ENCODE measurements at places on chromosomes 11 and 22.

GRCh38 chr11:86444981-86445380, 70.3 kb downstream of the CCDC81 start:
- no peak for DNase-seq

DNA sequence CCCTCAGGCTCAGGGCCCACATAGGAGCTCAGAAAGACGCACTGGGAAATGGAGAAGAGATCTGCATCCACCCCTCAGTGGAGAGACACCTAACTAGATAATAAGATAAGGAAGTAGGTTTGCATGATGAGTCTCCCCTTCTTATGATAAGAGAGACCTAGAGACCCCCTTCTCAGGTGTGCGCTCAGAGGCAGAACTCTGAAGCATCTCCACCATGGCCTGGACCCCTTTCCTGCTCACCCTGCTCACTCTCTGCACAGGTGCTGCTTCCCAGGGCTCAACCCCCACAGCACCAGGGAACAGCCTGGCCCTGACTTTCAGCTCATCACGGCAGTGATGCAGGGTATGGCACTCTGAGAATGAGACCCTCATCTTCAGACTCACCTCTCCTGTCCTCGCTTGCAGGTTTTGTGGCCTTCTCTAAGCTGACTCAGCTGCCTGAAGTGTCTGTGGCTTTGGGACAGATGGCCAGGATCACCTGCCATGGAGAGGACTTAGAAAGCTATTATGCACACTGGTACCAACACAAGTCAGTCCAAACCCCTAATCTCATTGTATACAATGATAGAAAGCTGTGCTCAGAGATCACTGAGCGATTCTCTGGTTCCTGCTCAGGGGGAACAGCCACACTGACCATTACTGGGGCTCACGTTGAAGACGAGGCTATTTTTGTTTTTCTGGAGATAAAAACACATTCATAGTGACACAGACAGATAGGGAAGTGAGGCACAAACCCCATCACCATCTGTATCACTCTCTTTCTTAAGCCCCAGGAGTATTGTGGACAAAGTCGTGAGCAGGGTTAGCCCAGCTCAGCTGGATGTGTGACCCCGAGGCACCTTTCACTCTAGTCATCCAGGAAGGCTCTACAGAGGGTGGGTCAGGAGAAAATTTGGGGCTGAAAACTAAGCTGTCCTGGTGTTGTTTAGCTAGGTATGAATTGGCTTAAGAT, 29.7 kb upstream of the IGLL5 start:
- no peak for DNase-seq

GRCh38 chr11:134356656-134357544, 25.1 kb downstream of the GLB1L2 start:
- no peak for DNase-seq

DNA sequence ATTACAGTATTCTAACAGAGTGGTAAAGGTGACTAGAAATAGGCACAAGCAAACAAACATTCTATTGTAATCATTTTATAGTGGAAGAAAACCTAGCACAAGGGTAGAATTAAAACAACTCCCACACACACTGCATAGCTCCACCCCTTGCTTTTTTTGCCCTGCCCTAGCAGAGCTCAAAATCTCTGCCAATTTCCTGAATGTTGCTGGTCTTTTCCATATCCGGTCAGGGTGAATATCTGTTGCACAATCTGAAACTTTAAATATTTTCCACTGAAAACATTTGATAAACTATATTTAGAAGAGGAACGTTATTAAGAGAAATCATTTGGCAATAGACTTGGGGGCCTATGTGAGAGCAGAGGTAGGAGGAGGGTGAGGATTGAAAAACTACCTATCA, 2.7 kb downstream of the SPA17 start:
- DNase-seq, result no peak

DNA sequence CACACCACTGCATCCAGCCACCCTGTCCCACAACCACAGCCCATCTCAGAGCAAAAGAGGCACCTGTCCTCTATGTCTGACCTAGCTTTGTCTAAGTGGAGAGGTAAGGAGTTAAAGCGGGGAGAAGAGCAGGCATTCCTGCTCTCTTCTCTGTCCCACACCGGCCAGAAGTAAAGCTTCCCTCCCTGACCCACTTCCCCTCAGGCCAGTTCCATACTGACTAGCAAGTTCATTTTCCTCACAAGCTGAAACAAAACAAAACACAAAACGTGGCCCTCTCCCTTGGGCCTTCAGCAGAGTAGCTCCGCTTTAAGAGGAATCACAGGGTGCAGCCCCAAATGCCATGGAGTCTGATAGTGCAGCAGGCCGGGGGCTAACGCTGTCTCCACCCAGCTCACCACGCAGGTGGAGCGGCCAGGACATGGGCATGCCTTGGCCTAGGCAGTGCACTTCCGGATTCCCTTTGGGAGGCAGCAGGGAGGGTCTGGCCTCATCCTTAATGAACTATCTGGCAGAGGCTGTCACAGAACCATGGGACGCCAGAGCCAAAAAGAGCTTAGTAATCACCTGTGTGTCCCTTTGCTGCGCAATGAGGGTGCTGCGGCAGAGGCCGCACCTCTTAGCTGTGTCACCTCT, 34.0 kb downstream of the FLI1 start:
- DNase-seq, result no peak

- DNase-seq, result no peak
Measured at GRCh38 chr22:19214078-19214473, 35.5 kb upstream of the SLC25A1 start.

GRCh38 chr11:134118006-134118405, 49.1 kb downstream of the JAM3 start:
- no peak for DNase-seq

DNA sequence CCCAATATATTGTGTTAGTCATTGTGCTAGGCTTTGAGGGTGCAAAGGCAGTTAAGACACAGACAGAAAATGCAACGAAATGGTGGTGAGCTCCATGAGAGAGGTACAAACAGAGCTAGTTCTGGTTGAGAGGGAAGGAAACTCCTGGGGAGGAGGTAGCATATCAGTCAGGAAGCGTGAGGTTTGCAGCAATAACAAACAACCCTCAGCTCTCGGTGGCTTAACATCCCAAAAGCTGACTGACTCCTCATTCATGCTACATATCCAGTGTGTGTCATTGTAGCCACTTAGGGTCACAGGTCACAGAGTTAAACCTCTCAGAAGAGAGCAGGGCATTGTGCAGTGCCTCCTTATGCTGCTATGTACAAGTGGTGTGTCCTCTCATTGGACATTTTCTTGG, 1.7 kb upstream of the ST14 start:
- no peak for DNase-seq

DNA sequence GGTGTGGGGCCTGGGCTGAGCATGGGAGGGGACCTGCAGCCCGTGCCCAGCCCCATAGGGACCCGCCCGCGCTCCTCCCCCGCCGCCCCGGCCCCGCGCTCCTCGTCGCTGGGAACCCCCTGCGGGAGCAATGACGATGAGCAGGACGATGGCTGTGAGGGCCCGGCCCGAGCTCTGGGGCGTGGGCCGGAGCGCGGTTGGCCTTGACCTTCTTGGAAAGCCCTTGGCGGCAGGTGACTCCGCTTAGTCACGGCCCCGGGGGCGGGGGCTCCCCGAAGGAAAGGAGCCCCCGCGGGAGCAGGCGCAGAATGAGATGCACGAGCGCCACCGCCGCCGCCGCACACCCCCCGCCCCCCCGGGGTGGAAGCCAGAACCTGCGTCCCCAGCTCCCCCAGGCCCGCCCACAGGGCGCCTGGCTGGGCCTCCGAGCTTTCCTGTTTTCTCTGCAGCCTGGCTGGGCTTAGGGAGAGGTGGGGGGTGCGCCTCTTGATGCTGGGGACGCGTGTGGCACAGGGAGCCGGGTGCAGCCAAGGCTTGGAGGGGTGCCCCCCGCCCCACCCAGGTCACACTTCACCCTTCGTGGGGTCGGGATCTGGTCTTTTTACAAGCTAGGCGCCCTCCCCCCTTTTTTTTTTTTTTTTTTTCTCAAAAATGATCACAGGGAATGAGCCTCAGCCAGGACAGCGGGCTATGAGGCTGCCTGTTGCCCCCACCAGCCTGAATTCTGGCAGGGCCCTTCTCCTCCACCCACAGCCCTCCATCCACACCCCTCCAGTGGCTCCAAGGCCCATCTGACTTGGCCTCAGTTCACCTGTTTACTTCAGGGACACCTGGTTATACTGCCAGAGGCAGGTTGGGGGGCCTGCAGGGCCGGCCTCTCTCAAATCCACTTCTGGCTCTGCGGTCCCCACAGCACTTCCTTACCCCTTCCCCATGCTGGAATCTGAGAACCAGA, 17.9 kb downstream of the CRELD2 start:
- peak; percentile 94 for DNase-seq

- no peak for DNase-seq
Measured at GRCh38 chr11:103696123-103696522, 340.3 kb upstream of the DDI1 start.

DNA sequence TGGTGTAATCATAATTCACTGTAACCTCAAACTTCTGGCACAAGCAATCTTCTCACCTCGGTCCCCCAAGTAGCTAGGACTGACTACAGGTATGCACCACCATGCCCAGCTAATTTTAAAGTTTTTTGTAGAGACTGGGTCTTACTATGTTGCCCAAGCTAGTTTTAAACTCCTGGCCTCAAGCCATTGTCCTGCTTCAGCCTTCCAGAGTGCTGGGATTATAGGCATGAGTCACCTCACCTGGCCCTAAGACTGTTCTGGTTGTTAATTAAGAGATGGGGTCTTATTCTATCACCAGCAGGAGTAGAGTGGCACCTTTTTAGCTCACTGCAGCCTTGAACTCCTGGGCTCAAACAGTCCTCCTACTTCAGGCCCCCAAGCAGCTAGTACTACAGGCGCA, 52.0 kb upstream of the DEPDC7 start:
- no peak for DNase-seq

GRCh38 chr22:24950272-24950902, 2.1 kb upstream of the KIAA1671 start:
- DNase-seq, result no peak

DNA sequence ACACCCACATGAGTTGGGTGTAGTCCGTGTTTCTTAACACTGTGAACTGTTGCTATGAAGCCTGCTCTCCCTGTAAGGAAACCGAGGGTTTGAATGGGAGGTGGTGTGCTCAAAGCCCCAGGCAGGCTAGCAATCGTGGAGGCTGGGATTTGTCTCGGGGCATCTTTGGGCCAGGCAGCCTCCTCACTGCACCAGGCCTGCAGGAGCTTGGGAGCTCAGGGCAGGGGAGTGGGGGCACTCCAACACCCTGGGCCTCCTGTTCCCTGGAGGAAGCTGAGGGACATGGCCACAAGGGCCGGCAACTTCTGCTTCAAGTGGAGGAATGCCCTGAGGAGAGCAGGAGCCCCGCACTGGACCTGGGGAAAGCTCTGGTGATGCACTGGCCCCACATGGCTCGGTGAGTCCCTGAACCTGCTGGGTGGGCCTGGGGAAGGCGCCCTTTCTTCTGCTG, 164.7 kb upstream of the B3GAT1 start:
- no peak for DNase-seq

- no peak for DNase-seq
Measured at GRCh38 chr22:50445880-50446707, 28.7 kb downstream of the SBF1 start.

DNA sequence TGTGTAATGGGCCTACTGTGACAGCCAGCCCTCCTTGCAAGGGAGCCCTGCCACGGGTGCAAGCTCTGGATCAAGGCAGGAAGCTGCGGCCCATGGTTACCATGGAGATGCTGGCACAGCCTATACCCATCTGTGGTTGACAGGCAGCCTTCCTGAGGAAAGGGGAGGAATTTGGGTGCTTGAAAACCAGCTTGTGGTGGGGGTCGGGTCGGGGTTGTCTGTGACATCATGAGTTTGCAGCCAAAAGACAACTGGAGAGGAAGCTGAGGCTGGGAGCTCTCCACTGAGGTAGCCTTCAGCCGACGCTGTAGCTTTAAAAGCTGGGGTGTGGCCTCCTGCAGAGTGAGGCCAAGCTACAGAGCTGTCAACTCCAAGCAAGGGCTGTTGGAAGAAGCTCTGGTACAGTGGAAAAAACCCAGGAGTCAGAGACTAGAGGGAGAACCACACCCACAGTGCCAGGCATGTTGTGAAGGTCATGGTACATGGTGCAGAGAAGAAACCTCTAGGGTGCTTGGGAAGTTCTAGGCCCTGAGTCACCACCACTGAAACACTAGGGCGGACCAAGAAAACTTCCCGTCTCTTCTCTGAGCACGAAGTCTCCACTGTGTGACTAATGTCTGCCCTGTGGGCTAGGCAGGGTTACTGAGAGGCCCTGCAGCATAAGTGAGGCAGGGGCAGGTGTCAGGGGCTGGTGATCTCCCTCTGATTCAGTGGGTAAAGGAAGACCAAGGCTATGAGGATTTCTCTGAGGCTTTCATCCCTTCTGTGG, 10.8 kb upstream of the LDHA start:
- DNase-seq, result peak; percentile 88

DNA sequence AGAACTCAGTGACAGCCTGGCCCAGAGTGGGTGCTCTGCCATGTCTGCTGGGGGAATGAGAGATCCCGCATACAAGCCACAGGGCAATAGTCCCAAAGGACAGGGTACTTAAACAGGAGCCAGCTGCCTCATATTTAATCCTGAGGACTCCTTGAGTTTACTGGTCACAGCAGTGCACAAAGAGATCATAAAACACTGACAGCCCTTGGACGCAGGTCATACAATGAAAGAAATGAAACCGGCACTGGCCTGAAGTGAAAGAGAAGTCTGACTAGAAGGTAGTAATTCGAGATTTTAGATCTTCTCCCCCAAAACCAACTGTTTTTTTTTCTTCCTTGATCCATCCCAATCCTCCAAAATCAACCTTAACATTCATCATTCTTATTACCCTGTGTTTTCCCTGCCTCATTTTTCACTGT, 299.8 kb upstream of the SYN3 start:
- no peak for DNase-seq

DNA sequence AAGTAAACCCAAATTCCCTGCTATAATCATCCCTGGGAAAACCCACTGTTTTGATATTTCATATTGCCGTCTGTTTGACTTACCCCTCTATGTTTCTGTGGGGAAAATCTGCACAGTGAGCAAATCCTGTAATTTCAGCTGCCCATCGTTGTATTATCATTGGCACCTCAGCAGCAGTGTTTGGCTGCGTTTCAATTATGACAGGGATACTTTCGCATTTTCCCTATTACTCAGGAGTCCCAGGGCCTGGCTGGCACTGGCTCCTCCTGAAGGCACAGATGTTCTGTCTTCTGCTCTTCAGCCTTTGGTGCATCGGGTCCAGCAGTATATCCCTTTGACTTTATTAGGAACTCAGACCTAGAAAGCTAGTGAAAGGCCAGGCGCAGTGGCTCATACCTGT, 12.2 kb upstream of the MMP12 start:
- DNase-seq, result no peak

DNA sequence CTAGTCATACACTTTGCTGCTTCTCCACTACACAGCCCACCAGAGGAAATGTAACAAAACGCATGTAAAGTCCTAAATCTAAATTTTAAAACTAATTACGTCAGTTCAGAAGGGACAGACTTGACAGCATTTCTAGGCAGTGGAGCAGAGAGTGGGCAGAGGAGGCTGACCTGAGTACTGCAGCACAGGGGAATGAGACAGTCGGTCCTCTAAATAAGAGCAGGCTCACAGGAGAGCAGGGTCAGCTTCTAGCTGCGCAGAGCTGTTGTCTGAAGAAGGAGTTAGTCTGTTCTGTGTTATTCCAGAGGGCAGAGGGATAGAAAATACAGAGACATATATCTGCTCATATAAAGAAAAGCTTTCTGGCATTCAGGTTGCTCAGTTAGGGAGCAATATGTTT, 40.3 kb downstream of the JHY start:
- no peak for DNase-seq

- DNase-seq, result no peak
Measured at GRCh38 chr11:123176785-123177184, 18.3 kb downstream of the CLMP start.

- no peak for DNase-seq
Measured at GRCh38 chr22:40648386-40648785, 11.9 kb upstream of the MRTFA start.

GRCh38 chr11:109963101-109963500, 130.1 kb upstream of the ZC3H12C start:
- no peak for DNase-seq

GRCh38 chr11:73114110-73114834, 27.8 kb downstream of the FCHSD2 start:
- DNase-seq, result no peak

All from stimulated activated CD4-positive, alpha-beta T cell treated with anti-CD3 and anti-CD28 coated beads, Interleukin-4, amount 100 ng/mL, for 24 hours (primary cell).